ENCODE measurements at places on chromosomes 2 and 18. TPM values are rescaled to one million over a fixed set of nuclear protein-coding genes. Genes with fewer than 3 reads are reported as not detected.

The SPHKAP gene
- 10.3 TPM for total RNA-seq

The ABCB11 gene
- not detected for total RNA-seq

The CCDC148 gene
- 0.92 TPM for total RNA-seq

The TNFAIP6 gene
- 123 TPM for total RNA-seq

The SCTR gene
- 0.50 TPM for total RNA-seq

The ASXL3 gene
- 0.11 TPM for total RNA-seq

The DSC3 gene
- total RNA-seq, result not detected

The NT5C1B gene
- not detected for total RNA-seq

The HRH4 gene
- total RNA-seq, result not detected

The RNF125 gene
- 1.5 TPM for total RNA-seq

The STAM2 gene
- total RNA-seq, result 28.1 TPM

DNA sequence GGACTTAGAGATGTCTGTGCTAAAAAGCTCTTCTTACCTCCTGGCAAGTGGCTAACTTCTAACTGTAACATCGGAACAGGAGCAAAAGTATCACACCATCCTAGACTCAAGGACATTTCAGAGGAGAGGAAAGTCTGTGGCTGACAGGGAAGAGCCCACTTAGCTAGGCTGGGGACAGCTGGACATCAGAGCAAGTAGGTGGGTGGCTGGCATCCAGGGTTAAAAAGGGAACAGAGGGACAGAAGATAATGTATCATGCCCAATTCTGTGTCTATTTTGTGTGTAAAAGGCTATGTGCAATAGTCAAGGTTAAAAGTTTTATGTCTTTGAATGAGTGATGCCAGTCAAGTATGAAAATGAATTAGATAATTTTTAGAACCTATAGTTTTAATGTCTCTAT, 216.4 kb downstream of the GCA start:
- H3K27ac ChIP-seq, result no peak overlapping the region
- no peaks in the 10 kb centered on the region for H3K4me1 ChIP-seq
- no peaks in the 10 kb centered on the region for H3K27me3 ChIP-seq
- no peak overlapping the region for H3K4me3 ChIP-seq
- H3K36me3 ChIP-seq, result no peaks in the 10 kb centered on the region
- no peak for DNase-seq

DNA sequence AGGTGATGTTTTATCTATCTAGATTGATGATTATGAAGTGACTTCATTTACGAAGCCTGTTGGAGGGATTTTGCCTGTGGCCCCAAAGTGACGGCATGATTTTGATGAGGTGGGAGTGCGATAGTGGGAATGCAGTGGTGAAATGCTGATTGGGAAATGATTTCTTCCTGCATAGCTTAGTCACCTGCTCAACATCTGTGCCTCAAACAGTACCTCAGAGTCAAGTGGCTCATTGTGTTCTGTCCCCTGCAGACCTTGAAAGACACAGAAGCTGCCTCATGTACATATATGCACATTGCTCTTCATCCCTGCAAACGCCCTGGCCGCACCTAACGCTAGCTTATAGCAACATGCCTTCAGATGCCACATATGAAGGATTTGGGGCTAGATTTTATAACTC, 201.2 kb downstream of the TPGS2 start:
- DNase-seq, result no peak
- no peak overlapping the region for H3K4me3 ChIP-seq
- no peaks in the 10 kb centered on the region for H3K27me3 ChIP-seq
- H3K4me1 ChIP-seq, result no peaks in the 10 kb centered on the region
- no peak overlapping the region for H3K27ac ChIP-seq
- no peaks in the 10 kb centered on the region for H3K36me3 ChIP-seq

- no peaks in the 10 kb centered on the region for H3K36me3 ChIP-seq
- peaks cover 1% of the 10 kb centered on the region for H3K27me3 ChIP-seq
- no peaks in the 10 kb centered on the region for H3K4me1 ChIP-seq
- no peak for DNase-seq
- no peak overlapping the region for H3K4me3 ChIP-seq
These were observed 306.9 kb upstream of the NT5C1B start for GRCh38 chr2:18896125-18896764.

DNA sequence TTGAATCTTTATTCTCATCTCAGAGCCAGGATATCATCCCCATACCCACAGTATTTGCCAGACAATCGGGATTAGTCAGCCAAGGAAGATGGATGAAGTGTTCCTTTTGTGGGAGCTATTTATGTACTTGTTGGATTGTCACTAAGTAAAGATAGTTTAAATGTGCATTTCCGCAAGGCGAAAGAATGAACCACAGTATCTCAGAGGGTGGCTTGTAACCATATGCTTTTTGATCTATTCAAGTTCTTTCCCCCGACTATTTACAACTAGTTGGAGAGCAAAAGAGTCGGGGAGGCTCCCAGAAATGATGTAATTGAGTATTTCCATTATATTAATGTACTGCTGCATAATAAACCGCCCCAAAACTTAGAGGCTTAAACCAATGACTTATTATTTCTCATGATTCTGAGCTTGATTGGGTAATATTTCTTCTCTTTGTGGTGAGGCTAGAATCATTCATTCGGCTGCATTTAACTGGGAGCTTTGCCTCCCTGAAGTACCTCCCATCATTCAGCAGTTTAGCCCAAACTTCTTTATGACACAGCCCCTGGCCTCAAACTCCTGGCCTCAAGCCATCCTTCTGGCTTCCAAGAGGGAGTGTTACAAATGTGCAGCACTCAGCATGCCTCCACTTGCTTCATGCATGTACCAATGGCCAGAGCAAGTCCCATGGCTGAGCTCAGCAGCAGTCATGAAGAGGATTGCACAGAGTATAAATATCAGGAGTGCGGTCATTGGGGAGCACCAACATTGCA, 423.7 kb downstream of the METTL4 start:
- H3K4me1 ChIP-seq, result no peaks in the 10 kb centered on the region
- no peak overlapping the region for H3K4me3 ChIP-seq
- no peak overlapping the region for H3K27ac ChIP-seq
- DNase-seq, result peak; percentile 29

DNA sequence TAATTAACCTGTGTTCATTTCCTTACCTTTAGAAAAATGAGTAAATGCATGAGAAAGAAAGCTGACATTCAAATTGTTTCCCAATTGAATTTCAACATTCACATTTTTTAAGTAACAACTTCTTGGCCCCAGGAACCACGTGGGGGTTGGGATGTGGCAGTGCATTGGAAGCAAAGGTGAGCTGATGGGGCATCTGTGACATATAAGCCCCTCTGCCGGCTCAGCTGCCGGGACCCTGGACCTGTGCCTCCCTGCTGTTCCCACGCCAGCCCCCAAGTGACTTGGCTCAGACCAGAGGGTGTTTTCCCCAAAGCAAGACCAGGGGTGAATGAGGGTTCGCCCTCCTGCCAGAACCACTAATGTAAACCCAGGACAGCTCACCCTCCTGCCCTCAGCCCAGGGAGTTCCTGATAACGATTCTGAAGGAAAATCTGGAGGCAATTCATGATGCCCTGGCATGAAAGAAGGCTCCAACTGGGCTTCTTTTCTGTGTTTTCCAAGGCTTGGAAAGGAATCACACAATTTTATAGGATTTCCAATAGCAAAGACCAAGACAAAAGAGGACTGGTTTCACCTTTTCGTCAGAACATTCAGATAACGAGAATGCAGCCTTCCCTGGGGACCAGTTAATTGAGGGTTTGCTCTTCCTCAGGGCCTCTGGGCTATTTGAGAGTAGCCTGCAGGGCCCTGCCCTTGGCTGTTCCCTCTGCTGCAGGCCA, 193.2 kb upstream of the TWIST2 start:
- no peak overlapping the region for H3K27ac ChIP-seq
- no peaks in the 10 kb centered on the region for H3K36me3 ChIP-seq
- H3K27me3 ChIP-seq, result no peaks in the 10 kb centered on the region
- H3K4me3 ChIP-seq, result no peak overlapping the region
- no peak for DNase-seq

GRCh38 chr2:207779523-207779922, 9.8 kb upstream of the FZD5 start:
- H3K27me3 ChIP-seq, result no peaks in the 10 kb centered on the region
- H3K27ac ChIP-seq, result no peak overlapping the region
- H3K4me1 ChIP-seq, result no peaks in the 10 kb centered on the region
- no peak overlapping the region for H3K4me3 ChIP-seq
- DNase-seq, result no peak
- no peaks in the 10 kb centered on the region for H3K36me3 ChIP-seq

DNA sequence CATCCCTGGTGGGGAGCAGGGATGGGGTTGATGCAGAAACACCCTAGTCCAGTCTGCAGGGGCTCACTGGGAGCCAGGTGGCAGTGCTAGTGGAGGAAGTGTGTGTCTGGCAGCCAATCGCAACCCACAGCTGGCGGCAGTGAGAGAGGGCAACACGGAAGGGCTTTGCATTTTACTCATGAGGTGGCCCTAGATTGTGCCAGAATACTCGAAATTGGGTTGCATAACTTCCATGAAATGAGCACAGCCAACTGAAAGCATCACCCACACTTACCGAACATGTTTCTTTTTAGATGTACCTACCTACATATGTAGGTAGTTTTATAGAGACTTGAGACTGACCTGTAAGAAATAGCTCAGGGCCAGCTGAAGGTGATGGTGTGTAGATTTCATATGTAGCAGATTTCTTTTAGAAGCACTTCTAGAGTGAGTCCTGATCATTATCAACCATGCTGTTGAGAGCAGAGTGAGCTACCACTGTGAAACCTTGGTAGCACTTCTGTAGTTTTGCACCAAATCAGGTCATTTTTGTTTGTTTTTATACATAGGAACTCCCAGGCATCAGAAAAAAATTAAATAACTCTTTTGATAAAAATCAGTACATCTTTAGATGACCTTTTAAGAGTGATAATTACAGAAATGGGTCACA, 13.0 kb downstream of the IL18R1 start:
- no peaks in the 10 kb centered on the region for H3K27me3 ChIP-seq
- H3K36me3 ChIP-seq, result no peaks in the 10 kb centered on the region
- no peaks in the 10 kb centered on the region for H3K4me1 ChIP-seq
- no peak overlapping the region for H3K27ac ChIP-seq
- no peak overlapping the region for H3K4me3 ChIP-seq

GRCh38 chr2:68734688-68735525, at the start of gene ARHGAP25:
Gene ARHGAP25, plus strand, starts transcription at chr2:68734811. Its CDS starts 389 bp downstream, at chr2:68735200.
- H3K4me1 ChIP-seq, result no peaks in the 10 kb centered on the region
- no peak within 1 kb of the TSS for H3K27ac ChIP-seq
- no peak for DNase-seq
- H3K4me3 ChIP-seq, result no peak within 1 kb of the TSS

DNA sequence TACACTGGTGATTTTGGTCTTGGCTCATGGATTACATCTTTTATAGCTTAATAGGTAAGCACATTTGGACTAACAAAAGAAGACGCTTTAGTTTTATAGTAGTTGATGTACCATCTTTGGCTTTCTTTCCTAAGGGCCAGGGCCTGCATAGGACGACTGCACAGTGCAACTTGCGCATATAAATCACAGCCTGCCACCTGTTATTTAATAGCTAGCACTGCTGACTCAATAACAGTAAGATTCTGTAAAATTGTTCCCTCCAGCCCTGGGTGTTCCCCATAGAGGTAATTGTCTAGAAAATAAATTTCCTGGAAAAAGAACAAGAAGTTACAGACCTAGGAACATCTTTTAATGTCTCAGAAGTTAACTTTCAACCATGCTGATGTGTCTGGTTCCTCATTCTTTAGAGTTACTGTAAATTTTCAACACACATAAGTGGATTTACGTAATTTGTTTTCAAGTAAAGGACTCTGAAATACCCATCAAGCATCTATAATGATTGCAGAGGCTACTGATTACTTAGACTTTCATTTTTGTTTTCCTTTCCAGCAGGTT, 594.2 kb upstream of the NXPH2 start:
- no peak overlapping the region for H3K4me3 ChIP-seq
- H3K27ac ChIP-seq, result no peak overlapping the region
- no peaks in the 10 kb centered on the region for H3K4me1 ChIP-seq
- no peaks in the 10 kb centered on the region for H3K36me3 ChIP-seq
- H3K27me3 ChIP-seq, result no peaks in the 10 kb centered on the region

DNA sequence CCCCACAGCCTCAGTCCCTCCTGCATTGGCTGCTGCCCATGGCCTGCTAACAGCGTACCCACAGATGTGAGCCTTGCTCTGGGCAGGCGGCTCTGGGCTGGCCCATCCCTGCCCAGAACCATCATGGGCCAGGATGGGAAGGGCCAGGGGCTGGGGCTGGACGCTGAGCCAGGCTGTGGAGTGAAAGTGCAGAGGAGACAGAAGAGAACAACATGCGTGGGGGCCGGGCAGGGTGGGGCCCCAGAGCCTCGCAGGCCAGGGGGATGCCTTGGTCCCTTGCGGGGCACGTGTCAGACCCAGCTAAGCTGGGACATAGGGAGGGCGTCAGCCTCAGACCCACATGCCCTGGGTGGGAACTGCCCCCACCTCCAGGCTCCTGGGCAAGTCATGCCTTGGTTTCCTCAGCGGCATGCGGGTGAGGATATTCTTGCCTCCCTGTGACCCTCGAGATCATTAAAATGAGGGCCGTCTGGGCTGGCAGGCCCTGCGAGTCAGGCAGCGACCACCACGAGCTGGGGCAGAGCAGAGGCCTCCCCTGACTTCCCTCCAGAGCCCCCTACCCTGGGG, 27.3 kb downstream of the GPC1 start:
- H3K27me3 ChIP-seq, result no peaks in the 10 kb centered on the region
- no peak for DNase-seq
- H3K27ac ChIP-seq, result no peak overlapping the region
- H3K36me3 ChIP-seq, result no peaks in the 10 kb centered on the region
- H3K4me3 ChIP-seq, result no peak overlapping the region

- H3K27me3 ChIP-seq, result peaks cover 11% of the 10 kb centered on the region
- H3K36me3 ChIP-seq, result no peaks in the 10 kb centered on the region
- H3K4me3 ChIP-seq, result no peak overlapping the region
- no peak overlapping the region for H3K27ac ChIP-seq
- no peaks in the 10 kb centered on the region for H3K4me1 ChIP-seq
- no peak for DNase-seq
These were observed 50.5 kb upstream of the DLX2 start for GRCh38 chr2:172153156-172153555.

- no peak overlapping the region for H3K27ac ChIP-seq
- no peak overlapping the region for H3K4me3 ChIP-seq
- H3K4me1 ChIP-seq, result no peaks in the 10 kb centered on the region
- H3K27me3 ChIP-seq, result no peaks in the 10 kb centered on the region
These were observed 122.8 kb upstream of the LGALSL start for GRCh38 chr2:64331114-64331645.

- H3K36me3 ChIP-seq, result no peaks in the 10 kb centered on the region
- peaks cover 40% of the 10 kb centered on the region for H3K4me1 ChIP-seq
- no peak overlapping the region for H3K4me3 ChIP-seq
- no peak overlapping the region for H3K27ac ChIP-seq
These were observed 172.2 kb downstream of the MEIS1 start for GRCh38 chr2:66607152-66607551.

GRCh38 chr2:220586980-220587530, 959.6 kb downstream of the SLC4A3 start:
- no peaks in the 10 kb centered on the region for H3K27me3 ChIP-seq
- no peak for DNase-seq
- H3K36me3 ChIP-seq, result no peaks in the 10 kb centered on the region
- H3K27ac ChIP-seq, result no peak overlapping the region
- H3K4me3 ChIP-seq, result no peak overlapping the region
- no peaks in the 10 kb centered on the region for H3K4me1 ChIP-seq

DNA sequence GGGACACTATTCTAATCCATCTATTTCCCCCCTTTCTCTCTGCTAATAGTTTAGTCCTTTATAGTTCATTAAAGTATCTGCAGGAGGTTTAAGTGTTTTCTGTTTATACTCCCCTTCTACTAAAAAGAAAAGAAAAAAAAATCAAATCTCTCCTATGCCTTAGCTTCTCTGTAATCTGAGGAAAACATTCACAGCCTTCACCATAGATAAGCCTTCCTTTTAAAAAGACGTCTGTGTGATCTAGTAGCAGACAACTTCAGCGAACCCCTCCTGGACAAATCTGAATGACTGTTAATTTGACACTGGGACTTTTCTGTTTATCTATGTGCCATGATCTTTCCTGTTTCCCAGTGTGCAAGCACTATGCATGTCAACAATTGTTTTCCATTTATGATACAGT, 70.4 kb upstream of the CDH19 start:
- no peak for DNase-seq
- H3K4me1 ChIP-seq, result no peaks in the 10 kb centered on the region
- H3K4me3 ChIP-seq, result no peak overlapping the region
- no peaks in the 10 kb centered on the region for H3K36me3 ChIP-seq
- no peak overlapping the region for H3K27ac ChIP-seq
- no peaks in the 10 kb centered on the region for H3K27me3 ChIP-seq
